ENCODE measurements at places on chromosomes 5 and 9.

DNA sequence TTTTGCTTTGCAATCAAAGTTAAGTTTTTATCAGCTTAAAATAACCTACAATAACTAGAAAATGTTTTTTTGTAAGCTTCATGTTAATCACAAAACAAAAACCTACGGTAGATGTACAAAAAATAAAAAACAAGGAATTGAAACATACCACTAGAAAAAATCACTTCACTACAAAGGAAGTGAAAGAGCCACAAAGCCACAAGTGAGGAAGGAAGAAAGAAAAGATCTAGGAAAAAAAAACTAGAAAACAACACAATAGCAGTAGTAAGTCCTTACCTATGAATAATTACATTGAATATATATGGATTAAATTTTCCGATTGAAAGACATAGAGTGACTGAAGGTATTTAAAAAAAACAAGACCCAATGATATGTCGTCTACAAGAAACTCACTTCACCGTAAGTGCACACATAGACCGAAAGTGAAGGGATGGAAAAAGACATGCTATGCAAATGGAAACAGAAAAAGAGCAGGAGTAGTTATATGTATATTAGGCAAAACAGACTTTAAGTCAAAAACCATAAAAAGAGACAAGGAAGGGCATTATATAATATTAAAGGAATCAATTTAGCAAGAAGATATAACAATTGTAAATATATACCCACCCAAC is 13.4 kb upstream of the ZDHHC21 start:
- no peak for DNase-seq

GRCh38 chr9:111965566-111966019 is 69.0 kb downstream of the UGCG start:
- DNase-seq = no peak

DNA sequence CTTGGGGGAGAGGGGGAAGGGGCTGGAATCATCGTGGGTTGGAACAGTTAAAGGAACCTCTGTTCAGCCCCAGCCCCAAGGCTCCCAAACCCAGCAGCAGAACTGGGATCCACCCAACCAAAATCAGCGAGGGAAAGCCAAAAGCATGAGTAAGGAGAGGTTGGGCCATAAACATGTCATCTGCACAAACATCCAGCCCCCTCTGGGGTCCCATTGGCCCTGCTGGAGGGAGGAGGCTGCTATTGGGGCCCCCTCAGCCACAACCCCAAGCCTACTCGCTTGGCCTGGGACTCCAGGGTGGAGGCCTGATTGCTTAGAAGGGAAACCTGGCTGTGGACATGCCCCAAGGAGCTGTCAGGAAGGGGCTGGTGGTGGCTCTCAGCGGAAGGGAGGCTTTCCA is 154.9 kb downstream of the FGF18 start:
- DNase-seq = no peak

DNA sequence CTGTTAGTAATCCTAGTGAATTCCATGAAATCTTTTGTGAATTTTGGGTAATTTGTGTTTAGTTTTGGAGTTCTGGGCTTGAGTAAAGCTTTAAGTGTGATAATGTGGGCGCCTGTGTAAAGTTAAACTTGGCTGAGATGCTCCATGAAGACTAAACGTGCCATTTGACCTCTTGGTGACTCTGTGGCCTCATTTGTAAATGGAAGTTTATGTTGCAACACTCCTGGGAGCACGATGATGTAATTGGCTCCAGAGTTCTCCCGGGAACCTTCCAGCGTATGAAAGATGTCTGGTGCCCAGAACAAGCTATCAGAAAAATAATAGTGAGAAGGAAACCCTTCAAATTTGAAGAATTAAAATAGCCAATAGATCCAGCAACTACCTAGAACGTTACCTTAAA is 981.2 kb downstream of the TLE4 start:
- DNase-seq = no peak

- no peak for DNase-seq
Measured at GRCh38 chr9:8473244-8474020, 673.9 kb upstream of the DMAC1 start.

GRCh38 chr9:73151653-73152542 is at the start of gene ANXA1:
Gene ANXA1, plus strand, starts transcription at chr9:73151865. Its CDS starts 6,671 bp downstream, at chr9:73158536.
- no peak for DNase-seq

DNA sequence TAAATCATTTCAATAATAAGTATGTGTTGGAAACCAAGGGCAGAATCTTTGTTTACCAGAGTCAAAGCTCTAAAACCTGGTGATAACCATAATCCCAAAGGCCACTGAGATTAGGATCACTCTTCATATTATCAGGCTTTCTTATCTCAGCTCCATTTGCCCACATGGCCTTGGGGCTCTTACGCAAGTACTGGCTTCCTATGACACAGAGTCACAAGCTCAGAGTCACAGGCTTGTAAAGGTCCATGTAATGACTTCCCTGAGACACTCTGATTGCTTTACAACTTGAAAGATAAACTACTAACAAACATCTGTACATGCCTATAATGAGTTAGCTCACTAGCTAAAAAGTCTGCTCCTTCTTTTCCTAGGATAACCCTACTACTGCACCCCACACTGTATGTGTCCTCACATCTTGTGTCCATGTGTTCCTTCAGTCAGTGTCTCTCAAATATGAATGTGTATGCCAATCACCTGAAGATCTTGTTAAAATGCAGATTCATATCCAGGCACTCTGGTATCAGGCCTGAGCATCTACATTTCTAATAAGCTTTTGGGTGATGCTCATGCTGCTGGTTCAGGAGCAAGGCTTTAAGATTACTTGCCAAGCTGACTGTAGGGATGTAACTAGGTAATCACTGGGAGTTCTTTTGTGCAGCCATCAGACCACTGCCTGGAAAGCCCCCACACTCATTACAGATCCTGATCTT is 28.4 kb downstream of the SEMA6A start:
- DNase-seq = no peak

- no peak for DNase-seq
Measured at GRCh38 chr5:127834094-127834531, 130.9 kb downstream of the CCDC192 start.

GRCh38 chr5:96691503-96692303 is 29.5 kb downstream of the CAST start:
- DNase-seq = no peak

DNA sequence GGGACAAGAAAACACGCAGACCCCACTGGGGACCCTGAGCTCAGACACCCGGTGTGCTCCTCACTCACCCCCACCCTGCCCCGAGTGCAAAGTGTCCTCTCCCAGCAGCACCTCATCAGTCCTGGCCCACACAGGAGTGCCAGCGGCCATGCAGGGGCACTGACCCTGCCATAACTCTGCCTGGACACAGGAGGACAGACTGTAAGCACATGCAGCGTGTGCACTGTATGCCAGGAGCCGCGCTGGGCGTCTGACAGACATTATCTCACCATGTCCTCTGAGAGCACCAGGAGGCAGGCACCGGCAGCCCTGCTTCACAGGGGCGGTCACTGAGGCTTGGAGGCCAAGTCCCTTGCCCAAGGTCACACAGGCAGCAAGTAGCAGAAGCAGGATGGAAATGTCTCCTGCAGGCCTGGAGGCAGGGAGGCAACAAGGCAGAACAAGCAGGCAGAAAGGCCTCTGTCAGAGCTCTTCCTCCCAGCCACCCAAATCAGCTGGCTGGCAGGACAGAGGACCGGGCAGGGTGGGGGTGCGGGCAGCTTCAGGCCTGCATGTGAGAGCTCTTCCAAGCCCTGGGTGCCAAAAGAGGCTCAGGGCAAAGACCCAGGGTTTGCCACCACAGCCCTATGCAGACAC is 8.4 kb downstream of the EEIG1 start:
- DNase-seq = no peak

DNA sequence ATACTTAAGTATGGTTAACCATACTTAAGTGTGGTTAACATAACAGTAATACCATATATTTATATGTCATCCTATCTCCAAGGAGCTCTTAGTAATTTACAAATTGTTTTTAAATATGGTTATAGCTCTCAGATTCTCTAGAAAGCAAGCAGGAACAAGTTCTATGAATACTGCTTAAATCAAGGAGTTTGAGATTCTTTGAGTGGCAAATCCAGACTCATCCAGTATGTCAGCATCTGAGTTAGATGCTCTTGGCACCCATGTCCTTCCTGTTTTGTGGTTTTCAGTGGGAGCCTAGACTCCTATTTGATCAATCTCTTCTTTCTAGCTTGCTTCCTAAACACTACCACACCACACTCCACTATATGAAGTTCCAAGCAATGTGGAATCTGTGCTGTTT is 114.7 kb upstream of the GDNF start:
- no peak for DNase-seq

DNA sequence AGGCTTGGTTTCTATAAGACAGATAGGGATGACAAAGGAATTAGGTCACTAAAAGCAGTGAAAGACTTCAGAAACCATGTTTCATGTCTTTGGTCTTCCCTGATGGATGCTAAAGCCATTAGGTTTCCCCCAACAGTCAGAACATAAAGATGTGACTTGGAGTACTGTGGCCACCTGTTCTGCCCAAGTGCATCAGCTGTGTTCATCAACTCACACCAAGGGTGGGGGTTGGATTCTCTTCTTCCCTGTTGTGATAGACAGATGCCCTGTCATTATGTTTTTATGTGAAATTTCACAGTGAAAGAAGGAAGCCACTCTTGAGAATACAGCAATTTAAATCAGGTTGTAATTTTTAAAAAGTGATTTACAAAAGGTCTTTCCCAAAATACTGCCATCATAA is 196.8 kb downstream of the SH3GL2 start:
- no peak for DNase-seq

DNA sequence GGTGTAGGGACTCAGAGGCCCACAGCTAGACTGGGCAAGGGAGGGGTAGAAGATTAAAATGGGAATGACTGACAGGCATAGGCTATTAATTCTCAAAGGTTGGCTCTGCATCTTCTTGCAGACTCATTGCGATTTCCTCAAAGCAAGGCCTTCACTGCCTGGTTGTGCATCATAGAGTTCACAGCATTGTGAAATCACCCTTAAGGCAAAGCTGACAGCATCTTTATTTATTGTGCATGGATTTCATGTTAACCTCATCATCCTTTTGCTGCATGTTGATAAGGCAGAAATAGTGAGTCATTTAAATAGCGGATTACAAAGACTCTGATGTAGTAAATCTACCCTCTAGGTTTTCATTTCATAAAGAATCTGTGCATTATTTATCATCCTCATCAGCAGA is 13.6 kb upstream of the PALM2AKAP2 start:
- DNase-seq = no peak

DNA sequence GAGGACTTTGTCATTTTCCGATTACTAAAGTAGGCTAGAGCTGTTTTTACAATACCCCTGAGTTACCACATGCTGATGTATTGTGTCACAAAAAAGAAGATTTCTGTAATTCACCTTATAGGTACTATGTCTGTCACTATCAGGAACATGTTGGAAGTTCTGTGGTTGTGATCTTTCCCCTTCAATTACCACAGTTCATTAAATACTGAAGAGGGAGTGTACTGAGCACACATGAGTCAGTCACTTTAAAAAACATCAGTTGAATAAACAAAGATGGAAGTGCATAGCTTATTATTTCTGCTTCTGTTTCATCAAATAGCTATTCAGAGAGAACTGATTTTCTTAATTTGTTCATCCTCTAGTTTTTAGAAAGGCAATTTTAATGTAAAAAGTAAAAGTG is 31.7 kb downstream of the AP3S1 start:
- DNase-seq = no peak

- DNase-seq = no peak
Measured at GRCh38 chr9:31236344-31236743, 1148.1 kb upstream of the ACO1 start.

Measured in mesothelial cell of epicardium (in vitro differentiated cells).